ENCODE measurements at places on chromosomes 11 and 22.

GRCh38 chr11:60984636-60985035, 13.2 kb downstream of the CD6 start:
- H3K36me3 ChIP-seq = peaks cover 44% of the 10 kb centered on the region
- H3K27me3 ChIP-seq = no peaks in the 10 kb centered on the region
- peak overlapping the region; percentile 90 for H3K27ac ChIP-seq
- peak overlapping the region; percentile 55 for H3K4me3 ChIP-seq
- H3K4me1 ChIP-seq = peaks cover 63% of the 10 kb centered on the region
- DNase-seq = no peak

DNA sequence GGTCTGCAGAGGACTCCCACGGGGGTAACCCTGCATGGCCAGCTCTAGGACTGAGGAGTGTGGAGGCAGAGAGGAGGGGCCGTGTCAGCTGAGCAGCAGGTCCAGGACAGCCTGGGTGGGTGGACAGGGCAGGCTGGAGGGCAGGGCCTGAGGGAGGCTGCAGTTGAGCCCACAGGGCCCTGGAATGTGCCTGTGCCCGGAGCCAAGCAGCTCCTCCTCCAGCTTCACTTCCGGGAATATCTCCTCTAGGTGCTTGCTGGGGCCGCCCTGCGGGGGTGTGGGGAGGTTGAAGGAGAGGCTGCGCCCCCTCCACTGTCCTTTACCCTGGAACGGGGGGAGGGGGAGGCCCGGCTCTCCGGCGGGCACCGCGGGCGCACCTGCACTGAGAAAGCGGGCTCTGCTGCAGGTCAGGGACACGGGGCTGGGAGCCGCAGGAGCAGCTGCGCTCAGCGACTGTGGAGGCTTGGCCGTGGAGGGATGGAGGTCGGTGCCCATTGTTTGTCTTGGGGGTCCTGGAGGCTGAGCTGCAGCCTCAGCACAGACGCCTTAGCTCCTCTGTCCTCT, 1293.2 kb downstream of the BRD1 start:
- no peak overlapping the region for H3K27ac ChIP-seq
- no peak for DNase-seq
- H3K4me3 ChIP-seq = no peak overlapping the region

- DNase-seq = no peak
- H3K4me1 ChIP-seq = no peaks in the 10 kb centered on the region
- H3K27ac ChIP-seq = no peak overlapping the region
- H3K4me3 ChIP-seq = no peak overlapping the region
- peaks cover 25% of the 10 kb centered on the region for H3K27me3 ChIP-seq
These were observed 4.6 kb downstream of the PRR5L start for GRCh38 chr11:36300650-36301049.

DNA sequence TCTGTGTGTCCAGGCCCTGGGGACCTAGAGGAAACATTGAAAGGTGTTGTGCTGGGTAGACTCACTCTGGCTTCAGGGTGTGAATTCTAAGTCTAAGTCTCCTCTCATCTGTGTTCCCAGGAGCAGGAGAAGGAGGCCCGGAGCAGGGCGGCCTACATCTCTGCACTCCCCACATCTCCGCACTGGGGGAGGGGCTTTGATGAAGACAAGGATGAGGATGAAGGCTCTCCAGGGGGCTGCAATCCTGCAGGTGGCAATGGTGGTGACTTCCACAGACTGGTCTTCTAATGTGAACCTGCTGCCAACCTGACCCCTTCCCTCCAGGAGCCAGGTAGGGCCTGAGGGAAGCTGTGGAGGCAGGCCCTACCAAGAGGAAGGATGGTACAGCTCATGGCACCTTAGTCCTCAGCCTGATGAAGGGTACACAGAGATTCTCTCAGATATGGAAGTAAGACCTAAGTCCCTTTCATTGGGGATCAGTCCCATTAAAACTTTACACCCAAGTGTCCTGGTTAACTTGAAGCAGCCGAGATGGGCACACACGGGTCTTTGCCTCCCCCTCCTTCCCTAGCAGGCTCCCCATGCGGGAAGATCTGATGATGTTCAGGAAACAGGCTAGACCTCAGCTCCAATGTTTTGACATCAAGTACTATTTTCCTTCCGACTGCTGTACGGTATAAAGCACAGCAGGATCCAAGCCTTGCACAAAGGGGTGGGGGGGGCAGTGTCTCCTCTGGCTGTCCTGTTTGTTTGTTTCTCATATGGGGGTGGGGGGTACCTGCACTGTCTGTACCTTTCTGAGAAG, 25.0 kb downstream of the USP35 start:
- no peak overlapping the region for H3K4me3 ChIP-seq
- peaks cover 3% of the 10 kb centered on the region for H3K4me1 ChIP-seq
- H3K27ac ChIP-seq = peak overlapping the region; percentile 46
- no peaks in the 10 kb centered on the region for H3K27me3 ChIP-seq
- DNase-seq = no peak

- H3K27me3 ChIP-seq = peaks cover 62% of the 10 kb centered on the region
- no peak for DNase-seq
- H3K36me3 ChIP-seq = peaks cover 3% of the 10 kb centered on the region
- no peaks in the 10 kb centered on the region for H3K4me1 ChIP-seq
- no peak overlapping the region for H3K27ac ChIP-seq
- no peak overlapping the region for H3K4me3 ChIP-seq
These were observed 82.1 kb downstream of the OTOG start for GRCh38 chr11:17629113-17629512.

DNA sequence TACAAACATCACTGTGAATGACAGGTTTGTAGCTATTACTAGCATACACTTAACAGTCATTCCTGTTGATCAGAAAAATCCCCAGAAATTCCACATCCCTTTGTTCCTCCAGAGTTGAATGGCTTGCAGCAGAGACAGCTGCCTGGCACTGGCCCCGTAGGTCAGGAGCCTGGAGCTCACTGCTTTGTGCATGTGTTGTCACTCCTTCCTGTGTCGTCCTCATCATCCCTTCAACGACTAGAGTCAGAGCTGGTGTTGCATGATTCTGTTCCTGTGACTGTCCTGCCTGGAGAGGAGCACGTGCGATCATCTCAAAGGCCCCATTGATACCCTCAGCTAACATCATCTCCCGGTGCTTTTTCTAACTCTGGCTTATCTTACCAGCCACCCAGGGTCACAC, 58.3 kb downstream of the LDLRAD3 start:
- no peaks in the 10 kb centered on the region for H3K4me1 ChIP-seq
- no peak overlapping the region for H3K27ac ChIP-seq
- no peaks in the 10 kb centered on the region for H3K36me3 ChIP-seq
- DNase-seq = no peak

DNA sequence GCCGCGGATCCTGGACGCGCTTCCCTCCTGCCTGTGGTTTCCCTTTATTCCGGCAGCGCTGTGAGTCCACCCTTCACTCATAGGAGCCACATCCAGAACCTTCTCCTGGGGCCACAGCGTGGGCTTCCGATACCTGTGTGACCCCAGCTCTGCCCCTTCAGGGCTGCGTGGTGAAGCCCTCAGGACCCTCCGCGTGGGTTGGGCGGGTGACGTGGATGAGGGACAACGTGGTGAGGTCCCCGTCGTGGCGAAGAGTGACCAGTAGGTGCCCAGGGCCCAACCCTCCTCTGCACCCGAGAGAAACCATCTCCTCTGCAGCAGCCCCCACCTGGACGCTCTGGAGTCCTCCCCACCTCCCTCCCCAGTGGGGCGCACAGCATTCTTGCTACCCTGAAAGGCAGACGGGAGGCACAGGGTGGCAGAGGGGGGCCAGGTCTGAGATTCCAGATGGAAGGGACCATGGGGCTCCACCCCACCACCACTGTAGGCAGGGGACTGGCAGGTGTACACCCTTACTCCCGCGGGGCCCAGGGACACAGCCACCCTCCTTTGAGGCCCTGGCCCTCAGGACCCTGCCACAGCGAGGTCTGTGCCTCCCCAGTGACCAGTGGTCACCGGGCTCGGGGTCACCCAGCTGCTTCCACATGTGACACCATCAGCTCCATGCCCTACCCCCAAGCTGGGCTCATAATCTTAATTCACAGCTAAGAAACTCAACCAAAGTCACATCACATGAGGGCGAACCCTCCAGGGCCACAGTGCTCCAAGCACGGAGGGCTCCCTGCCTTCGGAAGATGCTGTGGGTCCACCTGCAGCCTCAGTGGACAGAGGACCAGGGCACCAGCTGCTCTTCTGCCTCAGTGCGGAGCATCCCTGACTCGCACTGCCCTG, 3.4 kb upstream of the ZBED4 start:
- H3K4me1 ChIP-seq = peaks cover 13% of the 10 kb centered on the region
- peaks cover 7% of the 10 kb centered on the region for H3K27me3 ChIP-seq
- H3K27ac ChIP-seq = peak overlapping the region; percentile 26
- H3K36me3 ChIP-seq = peaks cover 10% of the 10 kb centered on the region
- DNase-seq = no peak

- H3K36me3 ChIP-seq = peaks cover 91% of the 10 kb centered on the region
- peak overlapping the region; percentile 92 for H3K27ac ChIP-seq
- H3K4me1 ChIP-seq = peaks cover 58% of the 10 kb centered on the region
- DNase-seq = no peak
These were observed 1.4 kb downstream of the XBP1 start for GRCh38 chr22:28798810-28799605.

- H3K27ac ChIP-seq = no peak overlapping the region
- H3K4me1 ChIP-seq = peaks cover 2% of the 10 kb centered on the region
- H3K36me3 ChIP-seq = peaks cover 3% of the 10 kb centered on the region
- H3K27me3 ChIP-seq = peaks cover 7% of the 10 kb centered on the region
These were observed 7.4 kb upstream of the CLPB start for GRCh38 chr11:72441752-72442207.

DNA sequence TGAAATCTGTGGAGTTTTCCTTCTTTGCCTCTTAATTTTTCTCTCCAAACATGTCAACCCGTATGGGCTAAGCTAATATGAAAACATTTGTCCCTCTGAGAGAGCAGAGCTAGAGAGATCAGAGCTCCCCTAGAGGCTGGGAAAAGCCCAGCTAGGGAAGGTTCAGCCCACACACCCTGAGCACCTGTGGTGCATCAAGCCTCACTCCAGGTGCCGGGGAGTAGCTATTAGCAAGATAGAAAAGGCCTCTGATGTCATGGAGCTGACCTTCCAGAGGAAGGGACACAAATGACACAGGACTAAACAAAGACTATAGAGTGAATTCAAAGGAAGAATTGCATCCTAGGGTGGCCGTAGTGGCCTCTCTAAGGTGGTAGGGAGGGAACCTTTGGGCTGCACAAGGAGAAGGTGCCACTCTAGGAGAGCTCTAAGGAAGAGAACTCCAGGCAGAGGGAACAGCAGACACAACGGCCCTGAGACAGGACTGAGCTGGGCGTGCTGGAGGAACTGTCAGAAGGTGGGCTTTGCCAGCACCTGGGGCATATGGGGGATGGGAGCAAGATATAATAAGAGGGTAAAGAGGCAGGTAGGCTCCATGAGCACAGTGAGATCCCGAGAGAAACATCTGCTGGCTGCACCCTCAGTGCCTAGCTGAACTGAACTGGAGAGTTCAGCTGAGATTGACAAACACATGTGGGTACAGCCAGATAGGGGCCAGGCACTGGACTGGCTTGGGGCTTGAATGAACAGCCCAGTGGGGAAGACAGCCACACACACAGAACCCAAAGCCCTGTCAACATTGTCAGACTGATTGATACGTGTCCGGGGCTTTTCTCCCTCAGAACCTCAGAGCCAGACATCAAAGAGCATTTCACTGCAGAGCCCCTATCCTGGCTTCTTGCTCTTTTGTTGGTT, 65.5 kb upstream of the DRD2 start:
- no peaks in the 10 kb centered on the region for H3K36me3 ChIP-seq
- H3K4me3 ChIP-seq = no peak overlapping the region
- H3K27ac ChIP-seq = no peak overlapping the region
